ENCODE measurements at places on chromosomes 7 and 10.
A peak's percentile ranks its signal among the peaks of the same experiment; 100 is the strongest.

GRCh38 chr10:29748109-29748650, 113.4 kb upstream of the SVIL start:
- DNase-seq: no peak

DNA sequence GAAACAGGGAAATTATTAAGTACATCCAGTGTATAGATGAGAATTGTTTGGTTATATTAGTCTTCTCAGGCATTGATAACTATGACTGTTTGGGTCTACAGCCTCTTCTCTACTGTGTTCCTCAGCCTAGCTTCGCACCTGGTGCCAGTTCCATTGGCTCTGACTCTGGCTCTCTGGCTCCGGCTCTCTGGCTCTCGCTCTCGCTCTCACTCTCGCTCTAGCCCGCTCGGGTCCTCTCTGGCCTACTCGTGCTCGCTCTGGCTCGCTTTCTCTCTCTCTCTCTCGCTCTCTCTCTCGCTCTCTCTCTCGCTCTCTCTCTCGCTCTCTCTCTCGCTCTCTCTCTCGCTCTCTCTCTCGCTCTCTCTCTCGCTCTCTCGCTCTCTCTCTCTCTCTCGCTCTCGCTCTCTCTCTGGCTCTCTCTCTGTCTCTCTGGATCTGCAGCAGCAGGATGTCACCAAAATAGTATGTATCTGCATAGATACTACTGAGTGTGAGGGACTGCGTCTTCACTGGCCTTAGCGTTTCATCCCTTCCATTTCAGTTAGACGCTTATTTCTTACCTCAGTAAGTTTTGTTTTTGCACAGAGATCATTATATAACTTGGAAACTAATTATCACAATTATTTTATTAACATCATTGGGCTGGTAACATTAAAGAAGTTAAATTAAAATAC, 6.5 kb upstream of the SSBP1 start:
- no peak for DNase-seq

DNA sequence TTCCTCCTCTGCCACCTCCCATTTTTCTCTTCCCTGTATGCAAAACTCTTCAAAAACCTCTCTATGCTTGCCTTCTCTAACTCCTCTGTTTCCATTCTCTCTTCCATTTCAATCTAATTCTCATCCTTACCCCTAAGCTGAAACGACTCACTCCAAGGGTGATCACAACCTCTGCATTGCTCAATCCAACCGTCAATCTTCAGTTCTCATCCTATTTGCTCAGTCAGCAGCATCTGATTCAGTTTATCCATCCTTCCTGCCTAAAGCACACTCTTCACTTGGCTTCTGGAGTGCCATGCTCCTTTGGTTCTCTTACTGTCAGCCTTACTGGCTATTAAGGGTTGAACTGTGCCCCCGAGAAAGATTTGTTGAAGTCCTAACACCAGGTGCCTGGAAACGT, 163.5 kb upstream of the NEBL start:
- DNase-seq: no peak

- DNase-seq: no peak
Measured at GRCh38 chr7:64371116-64371515, 57.4 kb downstream of the ZNF736 start.

- no peak for DNase-seq
Measured at GRCh38 chr10:118571123-118571522, 24.3 kb downstream of the PRLHR start.

DNA sequence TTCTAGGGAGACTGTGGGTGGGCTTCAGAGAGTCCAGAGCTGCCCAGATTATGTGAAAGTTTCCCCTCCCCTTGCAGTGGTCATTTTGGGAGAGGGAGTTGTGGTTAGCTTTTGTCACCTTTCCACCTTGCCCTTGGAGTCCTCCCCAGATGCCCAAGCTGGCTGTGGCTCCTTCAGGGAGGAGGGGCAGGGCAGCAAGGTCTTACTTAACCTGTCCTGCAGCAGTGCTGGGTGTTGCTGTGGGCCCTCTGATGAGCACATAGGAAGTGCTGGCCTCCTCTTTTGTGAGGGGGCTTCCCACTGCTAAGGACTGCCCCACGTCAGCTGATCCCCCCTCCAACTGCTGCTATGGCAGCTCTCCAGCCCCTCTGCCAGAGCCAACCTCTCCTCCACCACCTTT, 17.6 kb upstream of the AQP1 start:
- DNase-seq: no peak

DNA sequence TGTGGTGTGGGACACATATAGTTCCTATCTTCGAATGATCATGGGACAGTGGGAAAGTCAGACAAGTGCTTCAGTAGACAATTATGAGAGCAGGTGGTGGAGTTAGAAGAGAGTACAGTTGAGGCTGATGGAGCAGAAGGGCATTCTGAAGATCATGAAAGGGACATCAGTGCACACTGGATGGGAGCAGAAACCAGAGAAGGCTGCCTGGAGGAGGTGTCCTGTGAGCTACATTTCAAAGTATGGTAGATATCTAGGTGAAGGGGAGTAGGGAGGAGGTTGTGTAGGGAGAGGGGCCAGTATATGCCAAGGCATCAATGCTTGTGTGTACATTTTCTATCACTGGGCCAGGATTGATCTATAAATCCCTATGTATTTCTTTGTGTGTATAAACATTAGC, 100.2 kb upstream of the PDCD4 start:
- no peak for DNase-seq

DNA sequence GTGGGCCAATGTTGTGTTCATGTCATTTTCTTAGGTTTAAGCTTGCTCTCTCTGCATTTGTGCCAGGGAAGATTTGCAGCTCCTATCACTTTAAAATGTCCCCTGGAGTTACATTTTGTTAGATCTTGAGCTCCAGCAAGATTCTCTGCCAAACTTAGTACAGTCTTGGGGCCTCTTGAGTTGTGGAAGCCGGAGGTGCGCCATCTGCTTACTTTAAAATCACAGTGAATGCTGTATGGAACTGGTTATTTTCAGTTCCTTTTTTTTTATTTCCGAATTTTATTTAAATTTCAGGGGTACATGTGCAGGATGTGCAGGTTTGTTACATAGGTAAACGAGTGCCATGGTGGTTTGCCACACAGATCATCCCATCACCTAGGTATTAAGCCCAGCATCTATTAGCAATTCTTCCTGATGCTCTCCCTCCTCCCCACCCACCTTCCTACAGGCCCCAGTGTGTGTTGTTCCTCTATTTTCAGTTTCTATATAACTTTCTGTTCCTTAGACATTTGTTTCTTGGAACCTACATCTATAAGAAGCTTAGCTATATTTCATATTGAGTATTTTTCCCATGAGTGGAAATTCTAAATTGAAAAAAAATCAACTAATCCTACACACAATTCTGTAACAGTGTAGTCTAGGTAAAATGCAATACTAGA, 114.4 kb upstream of the CREB5 start:
- DNase-seq: no peak

DNA sequence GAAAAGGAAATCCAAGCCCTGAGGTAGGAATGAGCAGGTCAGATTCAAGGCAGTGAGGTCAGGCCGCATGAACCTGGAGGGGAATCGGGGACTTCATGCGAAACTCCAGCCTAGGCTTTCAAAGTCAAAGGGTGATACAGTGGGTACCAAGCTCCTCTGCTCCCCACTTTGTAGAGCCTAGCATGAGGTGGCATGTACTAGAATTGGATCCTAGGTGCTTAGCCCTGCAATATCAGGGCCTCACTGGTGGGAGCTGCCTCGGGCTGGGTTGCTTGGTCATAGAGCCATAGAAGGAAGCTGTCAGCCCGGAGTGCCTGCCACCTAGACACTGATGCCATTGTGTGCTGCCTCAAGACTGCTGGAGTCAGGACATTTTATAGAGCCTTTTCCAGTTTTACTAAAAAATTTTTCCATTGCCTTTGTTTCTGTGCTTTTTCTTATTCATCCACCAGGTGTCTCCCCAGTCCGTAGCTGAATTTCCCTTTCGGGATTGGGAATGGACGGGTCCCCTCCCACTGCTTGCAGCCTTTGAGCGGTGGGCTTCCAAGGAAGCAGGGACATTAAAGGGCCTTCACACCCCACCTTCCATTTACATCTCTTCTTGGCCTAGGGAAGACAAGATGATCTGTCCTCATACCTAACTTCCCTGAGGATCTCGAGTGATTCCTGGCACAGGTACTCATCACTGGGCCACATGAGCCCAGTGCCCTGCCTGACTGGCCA, 5.5 kb upstream of the LZTS2 start:
- DNase-seq: peak; percentile 55

GRCh38 chr10:63708421-63708820, 187.2 kb downstream of the REEP3 start:
- DNase-seq: no peak

GRCh38 chr7:37550426-37550825, 101.8 kb upstream of the ELMO1 start:
- no peak for DNase-seq

- DNase-seq: no peak
Measured at GRCh38 chr7:26636808-26637207, 227.6 kb downstream of the SKAP2 start.

DNA sequence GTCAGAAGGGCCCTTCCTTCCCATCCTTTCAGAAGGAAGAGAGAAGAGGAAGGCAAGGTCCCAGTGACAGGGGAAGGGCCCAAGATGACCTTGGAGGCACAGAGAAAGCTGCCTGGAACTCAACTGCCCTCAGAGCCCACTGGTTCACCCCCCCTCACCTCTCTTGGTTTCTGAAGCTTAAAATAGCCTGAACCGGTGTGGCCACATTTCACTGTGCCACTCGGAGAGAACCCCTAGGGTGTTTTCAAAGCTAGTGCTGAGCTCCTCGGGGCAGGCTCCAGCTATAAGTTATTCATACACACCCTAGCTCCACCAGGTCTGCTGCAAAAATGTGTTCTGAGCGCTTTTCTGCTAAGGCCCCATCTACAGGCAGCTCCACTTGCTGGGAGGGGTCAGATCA, 60.9 kb upstream of the ADRB1 start:
- no peak for DNase-seq

GRCh38 chr10:7984896-7985295, 69.6 kb upstream of the GATA3 start:
- DNase-seq: peak; percentile 32

- no peak for DNase-seq
Measured at GRCh38 chr7:20508109-20508508, 107.4 kb upstream of the ABCB5 start.

GRCh38 chr10:120085096-120085796, 192.7 kb downstream of the SEC23IP start:
- DNase-seq: no peak

DNA sequence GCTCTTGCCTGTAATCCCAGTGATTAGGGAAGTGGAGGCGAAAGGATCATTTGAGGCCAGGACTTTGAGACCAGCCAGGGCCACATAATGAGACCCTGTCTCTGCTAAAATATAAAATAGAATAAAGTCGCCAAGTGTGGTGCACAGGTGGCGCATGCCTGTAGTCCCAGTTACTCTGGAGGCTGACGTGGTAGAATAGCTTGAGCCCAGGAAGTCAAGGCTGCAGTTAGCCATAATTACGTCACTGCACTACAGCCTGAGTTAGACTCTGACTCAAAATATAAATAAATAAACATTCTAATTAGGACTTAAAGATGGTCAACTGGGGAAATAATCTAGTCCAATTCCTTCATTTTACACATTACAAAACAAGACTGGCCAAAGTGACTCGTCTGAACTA, 768 bp downstream of the CHCHD2 start:
- peak; percentile 79 for DNase-seq

- no peak for DNase-seq
Measured at GRCh38 chr10:116156819-116157218, 116.2 kb downstream of the GFRA1 start.

- no peak for DNase-seq
Measured at GRCh38 chr10:71525721-71526120, 129.0 kb downstream of the CDH23 start.

- DNase-seq: no peak
Measured at GRCh38 chr10:22634093-22634492, 80.3 kb downstream of the PIP4K2A start.

DNA sequence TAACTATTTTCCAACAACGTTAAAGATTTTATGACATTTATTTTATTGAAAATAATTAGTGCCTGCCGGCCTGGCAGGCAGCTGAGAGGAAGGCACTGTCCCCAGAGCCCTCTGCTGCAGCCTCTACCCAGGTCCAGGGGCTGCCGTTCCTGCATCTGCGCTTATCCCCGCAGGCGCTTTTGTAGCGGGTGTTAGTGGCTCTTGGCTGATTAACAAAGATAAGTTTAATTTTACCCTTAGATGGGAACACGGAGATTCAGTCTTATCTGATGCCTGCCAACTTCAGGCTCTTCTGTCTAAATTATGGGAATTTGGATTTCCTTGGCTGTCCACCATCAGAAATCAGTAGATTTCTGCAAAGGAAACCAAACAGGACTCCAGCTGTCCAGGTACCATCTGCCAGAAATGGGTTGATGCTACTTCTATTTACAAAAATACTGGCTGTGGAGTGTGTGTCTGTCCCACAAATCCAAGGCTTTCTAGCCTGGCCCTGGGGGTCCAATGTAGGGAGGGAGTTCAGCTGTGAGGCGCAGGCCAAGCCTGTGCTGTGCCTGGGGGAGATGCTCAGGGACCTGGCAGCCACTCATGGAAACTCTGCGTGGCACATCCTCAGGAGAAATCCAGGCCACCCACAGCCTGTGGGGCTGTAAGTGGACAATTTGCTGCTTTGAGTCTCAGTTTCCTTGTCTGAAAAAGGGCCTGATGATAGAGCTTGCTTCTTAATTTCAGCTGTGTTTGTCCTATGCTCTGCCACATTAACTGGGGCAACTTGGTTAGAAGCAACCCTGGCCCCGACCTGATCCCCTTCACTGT, 62.0 kb upstream of the IGFBP3 start:
- DNase-seq: no peak

- no peak for DNase-seq
Measured at GRCh38 chr7:29508608-29509007, 55.0 kb upstream of the PRR15 start.

GRCh38 chr10:60714233-60714632, 64.0 kb upstream of the CDK1 start:
- DNase-seq: no peak

GRCh38 chr7:35037211-35037525, at the start of gene DPY19L1:
Gene DPY19L1 (minus strand): TSS chr7:35037485. CDS start chr7:35037394, 91 bp downstream.
- DNase-seq: no peak

- peak; percentile 11 for DNase-seq
Measured at GRCh38 chr10:101778781-101779543, 3.0 kb upstream of the FGF8 start.

DNA sequence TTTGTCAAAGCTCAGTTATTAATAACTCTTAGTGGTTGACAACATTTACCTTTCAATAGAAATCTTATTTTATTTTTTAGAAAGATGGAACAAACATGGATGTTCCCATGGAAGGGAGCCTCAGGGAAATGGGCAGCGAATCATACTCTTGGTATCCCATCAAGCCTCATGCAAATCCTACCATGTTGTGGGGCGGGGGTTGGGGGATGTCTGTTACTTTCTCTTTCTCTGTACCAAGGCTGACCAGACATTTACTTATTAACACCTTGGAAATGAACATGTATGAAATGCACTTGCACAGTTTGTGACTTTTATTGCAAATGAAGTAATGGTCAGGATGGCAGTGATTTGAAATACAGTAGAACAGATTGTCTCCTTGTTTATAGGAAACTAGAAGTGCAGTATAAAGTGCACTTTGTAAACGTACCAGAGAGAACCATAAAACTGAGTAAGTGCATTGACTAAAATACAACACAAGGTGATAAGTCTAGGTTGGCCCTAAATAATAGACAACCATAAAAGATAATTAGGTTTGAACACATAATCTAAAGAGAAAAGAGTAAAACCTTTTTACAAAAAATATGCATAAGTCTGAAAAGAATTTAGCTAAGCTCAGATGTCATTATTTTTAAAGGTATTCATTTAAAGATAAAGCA, 32.4 kb downstream of the SEMA3D start:
- DNase-seq: no peak

Data from fibroblast of skin of back (primary cell).